ENCODE measurements at places on chromosomes 6 and 20.

DNA sequence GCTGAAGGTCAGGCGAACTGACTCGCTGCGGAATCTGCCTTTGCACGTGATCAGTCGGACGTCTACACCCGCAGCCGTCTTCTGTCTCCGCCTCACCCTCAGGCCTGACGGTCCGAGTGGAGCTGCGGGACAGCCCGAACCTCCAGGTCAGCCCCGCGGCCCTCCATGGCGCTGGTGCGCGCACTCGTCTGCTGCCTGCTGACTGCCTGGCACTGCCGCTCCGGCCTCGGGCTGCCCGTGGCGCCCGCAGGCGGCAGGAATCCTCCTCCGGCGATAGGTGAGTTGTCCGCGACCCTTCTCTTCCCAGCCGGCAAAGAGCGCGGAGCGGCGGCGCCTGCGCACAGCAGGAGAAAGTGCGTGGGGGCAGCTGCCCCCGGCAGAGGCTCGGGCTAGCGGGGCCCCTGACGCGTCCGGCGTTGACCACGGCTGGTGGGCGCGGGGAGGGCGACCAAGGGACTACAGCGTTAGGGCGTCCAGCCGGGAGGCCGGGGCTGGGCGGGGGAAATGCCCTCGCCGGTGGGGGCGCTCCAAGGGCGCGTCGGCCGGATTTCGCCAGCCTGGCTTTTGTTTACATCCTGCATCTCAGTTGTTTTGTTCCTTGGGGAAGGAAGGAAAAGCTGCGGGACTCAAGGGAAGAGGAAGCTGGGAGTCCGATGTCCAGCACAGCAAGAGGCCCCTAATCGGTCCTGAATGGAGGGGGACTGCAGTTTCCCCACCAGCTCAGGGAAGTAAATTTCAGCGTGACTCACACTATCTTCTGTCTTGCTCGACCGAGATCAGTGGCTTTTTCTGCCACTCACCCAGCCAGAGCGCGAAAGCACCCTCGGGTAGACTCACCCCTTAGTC lies at the start of gene SMPDL3A:
SMPDL3A (plus strand) TSS at position 77 of the 846 bp plus-strand sequence; CDS start at position 166, 89 bp downstream.
- DNase-seq: no peak

DNA sequence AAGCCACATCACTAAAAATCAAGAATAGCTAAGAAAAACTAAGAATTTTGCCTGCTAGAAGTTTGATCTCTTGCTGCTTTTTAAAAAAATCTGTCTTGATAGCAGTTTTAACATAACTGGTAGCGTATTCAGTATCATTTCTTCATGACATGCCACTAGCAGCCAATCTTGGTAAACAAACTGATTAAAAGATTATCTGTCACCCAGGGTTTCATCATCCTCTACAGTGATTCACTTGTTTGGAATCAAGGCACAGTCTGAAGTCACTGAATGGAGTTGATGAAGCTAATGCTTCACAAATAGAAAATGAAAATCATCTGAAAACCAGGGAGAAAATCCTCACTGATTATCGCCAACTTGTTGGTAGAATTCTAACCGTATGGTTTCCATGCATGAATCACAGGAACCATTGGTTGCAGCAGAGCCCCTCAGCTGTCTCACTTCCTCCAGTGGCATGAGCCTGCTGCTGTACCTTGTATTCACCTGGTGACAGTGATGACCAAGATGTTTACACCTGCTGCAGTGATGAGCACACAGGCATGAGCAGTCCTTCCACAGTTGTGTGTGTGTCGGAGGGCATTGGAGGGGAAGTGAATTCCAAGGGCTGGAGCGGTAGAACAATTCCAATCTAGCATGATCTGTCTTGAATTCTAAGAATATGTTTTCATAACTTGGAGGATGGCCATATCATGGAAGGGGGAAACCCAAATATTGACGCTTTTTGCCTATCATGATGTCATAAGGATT lies 275.0 kb downstream of the KHDC1L start:
- DNase-seq: no peak

DNA sequence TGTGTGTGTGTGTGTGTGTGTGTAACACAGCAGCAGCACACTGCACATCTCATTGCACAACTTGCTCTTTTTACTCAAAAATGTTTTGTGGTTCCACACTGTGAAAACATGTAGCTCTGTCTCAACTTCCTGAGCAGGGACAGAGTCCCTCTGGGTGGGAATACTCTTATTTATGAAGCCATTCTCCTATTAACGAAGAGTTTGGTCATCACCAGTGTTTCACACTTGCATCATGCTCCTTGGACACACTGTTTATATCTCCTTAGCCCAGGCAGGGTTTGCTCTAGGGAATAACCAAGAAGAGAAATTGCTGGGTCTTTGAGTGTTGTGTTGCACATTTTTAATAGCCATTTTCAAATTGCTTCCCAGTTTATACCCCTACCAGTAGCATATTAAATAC lies 53.6 kb downstream of the ZNF831 start:
- no peak for DNase-seq

- no peak for DNase-seq
Observed at GRCh38 chr20:35592339-35592974, 23.2 kb upstream of the SPAG4 start.

GRCh38 chr6:143767433-143767832 lies 75.7 kb upstream of the LTV1 start:
- DNase-seq: no peak

DNA sequence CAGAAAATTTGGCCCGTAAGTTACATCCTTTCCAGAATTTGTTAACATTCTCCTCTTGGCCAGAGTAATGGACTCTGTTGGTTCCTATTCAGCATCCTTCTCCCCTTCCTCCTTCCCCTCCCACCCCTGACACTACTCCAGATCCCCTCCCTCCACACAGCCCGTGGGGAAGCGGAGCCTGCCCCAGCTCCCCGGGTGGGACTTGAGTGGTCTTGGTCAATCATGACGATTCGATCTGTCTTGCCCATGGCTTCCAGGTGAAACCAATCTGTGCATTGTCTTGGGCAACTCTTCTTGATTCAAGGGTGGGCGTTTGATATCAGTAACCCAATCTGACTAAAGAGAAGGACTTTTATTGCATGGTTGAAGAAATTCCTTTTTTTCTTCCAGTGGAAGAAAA lies 143.9 kb downstream of the ANKRD60 start:
- no peak for DNase-seq

DNA sequence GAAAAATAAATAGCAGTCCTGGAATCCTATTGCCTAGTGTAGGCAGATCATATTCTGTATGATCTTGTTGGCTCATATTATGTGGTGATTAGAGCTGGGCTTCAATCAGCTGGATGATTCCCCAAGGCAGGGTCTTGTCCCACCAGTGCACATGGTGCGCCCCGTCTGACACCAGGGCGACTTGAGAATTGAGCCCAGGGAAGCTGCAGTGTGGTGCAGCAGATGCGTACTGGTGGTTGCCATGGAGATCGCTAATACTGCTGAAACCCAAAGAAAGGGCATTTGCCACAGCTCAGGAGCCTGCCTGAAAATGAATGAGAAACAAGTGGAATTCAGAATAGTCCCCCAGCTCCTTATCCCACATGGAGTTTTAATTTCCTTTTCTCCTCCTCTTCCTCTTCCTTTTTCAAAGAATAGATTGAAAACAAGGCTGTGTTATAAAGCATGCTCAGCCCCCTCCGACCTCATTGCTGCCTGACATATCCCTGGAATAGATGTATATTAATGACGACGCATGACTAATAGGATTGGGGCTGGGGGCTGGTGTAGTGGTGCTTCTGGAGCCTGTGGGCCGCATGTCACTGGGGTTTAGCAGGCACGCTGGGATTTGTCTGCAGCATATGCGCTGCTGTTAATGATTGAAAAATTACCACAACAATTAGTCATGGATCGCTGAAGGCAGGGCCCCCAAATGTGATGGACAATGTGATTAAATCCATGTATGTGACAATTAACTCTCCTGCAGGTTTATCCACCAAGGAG lies 210.5 kb downstream of the FARS2 start:
- no peak for DNase-seq

- no peak for DNase-seq
Observed at GRCh38 chr6:71153755-71154325, 134.8 kb upstream of the OGFRL1 start.

- DNase-seq: no peak
Observed at GRCh38 chr6:25831532-25832306, at the start of gene SLC17A1. Gene SLC17A1 (minus strand): TSS chr6:25832052. CDS start chr6:25830557, 1,495 bp downstream.

GRCh38 chr6:7140631-7141378 lies 33.0 kb downstream of the RREB1 start:
- DNase-seq: peak; percentile 76

DNA sequence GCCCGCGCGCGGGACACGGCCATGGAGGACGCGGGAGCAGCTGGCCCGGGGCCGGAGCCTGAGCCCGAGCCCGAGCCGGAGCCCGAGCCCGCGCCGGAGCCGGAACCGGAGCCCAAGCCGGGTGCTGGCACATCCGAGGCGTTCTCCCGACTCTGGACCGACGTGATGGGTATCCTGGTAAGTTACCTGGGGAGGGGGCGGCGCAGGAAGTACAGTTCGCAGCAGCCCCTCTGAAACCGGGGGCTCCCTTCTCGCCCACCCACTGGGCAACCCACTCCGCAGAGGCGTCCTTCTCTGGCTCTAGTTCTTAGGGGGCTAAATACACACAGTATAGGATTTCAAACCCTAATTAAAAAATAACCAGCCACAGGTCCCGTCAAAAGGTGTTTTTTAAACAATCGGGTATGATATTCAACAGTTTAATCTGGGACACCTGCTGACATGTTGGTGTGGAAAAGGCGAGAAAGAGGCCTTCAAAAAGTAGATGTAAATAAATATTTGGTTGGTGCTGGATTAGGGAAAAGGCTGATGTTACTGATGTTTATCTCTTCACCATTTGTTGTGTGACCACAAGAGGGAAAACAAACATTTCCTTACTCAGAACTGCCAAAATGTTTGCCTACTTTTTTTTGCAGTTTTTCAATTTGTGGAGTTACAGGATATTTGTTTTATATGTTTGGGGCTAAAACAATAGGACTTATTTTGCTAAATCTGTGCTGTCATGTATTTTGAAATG lies 577 bp downstream of the SASH1 start:
- DNase-seq: no peak

GRCh38 chr6:12114055-12114503 lies 102.0 kb downstream of the HIVEP1 start:
- DNase-seq: no peak

DNA sequence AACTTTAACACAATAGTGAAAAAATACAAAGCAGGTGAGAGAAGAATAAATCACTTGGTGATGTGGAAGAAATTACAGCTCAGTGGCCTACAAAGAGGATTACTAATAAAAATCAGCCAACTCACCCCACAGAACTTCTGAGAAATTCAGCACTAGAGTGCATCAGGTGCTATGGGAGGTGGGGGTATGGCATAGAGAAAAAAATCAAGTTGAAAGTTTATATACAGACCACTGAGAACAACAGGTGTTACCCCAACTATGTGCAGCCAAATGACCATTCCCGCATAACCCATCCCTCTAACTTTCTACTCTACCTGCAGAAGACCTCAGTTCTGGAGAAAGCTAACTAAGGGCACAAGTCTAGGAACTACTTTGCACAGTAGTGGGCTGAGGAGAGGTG lies 47.0 kb downstream of the PIGU start:
- DNase-seq: no peak

GRCh38 chr20:47263080-47263464 lies 93.4 kb downstream of the ZMYND8 start:
- DNase-seq: no peak

- DNase-seq: peak; percentile 41
Observed at GRCh38 chr6:148760568-148761526, 14.0 kb downstream of the UST start.
